NCI-H1417 treated with DMSO at 0.1 percent for 48 hours (cell line): ENCODE measurements at places on chromosomes 4 and X.

- no peak for DNase-seq
Measured at GRCh38 chr4:3303923-3304710, 11.3 kb downstream of the RGS12 start.

GRCh38 chr4:75030028-75030427, 97.1 kb downstream of the PARM1 start:
- DNase-seq, result no peak

DNA sequence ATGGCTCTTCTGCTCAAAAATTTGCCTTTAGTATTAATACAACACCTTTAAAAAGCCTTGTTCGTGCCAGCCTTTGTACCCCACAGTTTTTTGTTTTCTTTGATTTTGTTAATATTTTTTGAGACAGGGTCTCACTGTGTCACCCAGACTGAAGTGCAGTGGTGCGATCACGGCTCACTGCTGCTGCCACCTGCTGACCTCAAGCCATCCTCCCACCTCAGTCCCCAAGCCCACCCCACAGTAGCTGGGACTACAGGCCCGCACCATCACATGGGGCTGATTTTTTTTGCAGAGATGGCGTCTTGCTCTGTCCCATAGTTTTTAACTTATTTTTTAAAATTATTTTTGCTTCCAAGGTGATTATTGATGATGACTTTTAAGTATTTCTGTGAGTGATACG, 134.0 kb downstream of the HTR2C start:
- no peak for DNase-seq

DNA sequence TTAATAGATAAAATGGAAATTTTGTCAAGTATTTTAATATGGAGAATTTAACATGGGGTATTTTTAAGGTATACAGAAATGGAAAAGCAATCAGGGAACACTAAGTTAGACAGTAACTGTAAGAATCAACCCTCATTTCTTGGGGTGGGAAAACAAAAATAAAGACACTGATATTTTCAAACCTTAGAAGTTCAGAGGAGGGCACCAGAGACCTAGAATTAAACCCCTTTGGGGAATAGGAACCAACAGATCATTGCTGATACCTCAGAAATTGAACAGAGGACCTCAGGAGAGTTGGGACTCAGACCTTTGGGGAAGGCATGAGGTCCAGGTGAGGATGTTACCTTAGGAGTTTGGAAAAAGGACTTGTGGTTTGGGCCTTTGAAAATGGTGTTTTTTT, 435.6 kb downstream of the TMA16 start:
- no peak for DNase-seq

DNA sequence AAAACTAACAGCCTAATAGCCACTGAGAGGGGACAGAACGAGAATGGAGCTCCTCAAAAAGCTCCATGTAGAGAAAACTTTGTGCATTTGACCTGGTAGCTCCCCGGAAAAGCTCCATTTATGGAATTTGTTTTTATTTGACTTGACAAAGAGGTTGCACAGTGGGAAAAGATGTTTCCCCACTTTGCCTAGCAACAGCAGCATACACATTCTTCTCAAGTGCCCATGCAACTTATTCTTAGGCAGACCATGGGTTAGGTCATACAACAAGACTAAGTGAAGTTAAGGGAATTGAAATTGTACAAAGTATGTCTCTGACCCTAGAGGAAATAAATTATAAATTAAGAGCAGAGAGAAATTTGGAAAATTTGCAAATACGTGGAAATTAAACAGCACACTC, 949.6 kb upstream of the PRKX start:
- no peak for DNase-seq

- DNase-seq, result no peak
Measured at GRCh38 chrX:134692233-134692632, 34.0 kb upstream of the PLAC1 start.

GRCh38 chr4:10673817-10674369, 10.7 kb downstream of the CLNK start:
- no peak for DNase-seq

DNA sequence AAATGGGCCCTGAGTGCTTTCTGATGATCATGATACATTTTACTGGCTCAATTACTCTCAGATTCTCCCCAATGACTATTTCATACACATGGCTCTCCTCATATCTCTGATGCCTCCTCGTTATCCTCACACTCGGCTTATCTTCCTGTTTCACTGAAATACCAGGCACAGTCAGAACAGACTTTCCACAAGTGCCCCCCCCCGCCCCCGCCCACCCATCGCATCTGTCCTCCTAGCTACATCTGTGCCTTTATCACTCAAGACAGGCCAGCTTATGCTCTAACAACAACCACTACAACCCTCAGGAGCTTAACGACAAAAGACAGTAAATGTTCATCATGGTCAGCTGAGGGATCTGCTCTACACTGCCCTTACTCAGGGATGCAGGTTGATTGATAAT, 610.6 kb upstream of the DIPK2B start:
- DNase-seq, result no peak

DNA sequence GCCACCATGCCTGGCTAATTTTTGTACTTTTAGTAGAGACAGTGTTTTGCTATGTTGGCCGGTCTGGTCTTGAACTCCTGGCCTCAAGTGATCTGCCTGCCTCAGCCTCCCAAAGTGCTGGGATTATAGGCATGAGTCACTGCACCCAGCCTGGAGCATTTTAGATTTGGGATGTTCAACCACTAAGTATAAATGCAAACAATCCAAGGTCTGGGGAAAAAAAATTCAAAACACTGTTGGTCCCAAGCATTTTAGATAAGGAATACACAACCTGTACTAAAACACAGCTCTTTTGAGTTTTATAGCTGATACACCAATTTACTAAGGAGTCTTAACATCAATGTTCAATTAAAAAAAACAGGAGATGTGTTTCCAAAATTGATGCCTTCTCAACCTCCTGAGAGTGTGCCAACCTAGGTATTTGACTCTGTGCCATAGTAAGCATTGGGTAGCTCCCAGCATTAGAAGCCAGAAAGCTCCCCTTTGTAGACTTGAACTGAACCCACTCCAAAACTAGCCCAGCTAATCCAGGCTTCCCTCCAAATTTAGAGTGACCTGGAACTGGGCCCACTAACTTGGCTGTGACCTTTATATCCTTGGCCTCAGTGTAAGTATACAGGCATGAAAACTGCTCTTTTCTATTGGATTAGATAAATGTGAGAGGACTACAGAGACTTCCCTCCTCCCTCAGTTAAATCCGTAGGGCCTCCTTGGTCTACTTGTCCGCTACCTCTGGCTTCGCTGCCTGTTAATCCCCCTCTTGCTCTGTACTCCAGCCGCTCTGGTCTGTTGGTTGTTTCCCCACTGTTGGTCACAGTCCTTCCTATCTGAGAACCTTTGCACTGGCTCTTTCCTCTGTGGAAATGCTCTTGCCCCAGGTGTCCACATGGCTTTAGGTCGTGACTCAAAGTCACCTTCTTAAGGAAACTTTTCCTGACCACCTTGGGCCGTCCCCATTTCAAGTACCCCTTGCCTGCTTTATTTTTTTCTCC, 77.6 kb downstream of the CCKAR start:
- no peak for DNase-seq

DNA sequence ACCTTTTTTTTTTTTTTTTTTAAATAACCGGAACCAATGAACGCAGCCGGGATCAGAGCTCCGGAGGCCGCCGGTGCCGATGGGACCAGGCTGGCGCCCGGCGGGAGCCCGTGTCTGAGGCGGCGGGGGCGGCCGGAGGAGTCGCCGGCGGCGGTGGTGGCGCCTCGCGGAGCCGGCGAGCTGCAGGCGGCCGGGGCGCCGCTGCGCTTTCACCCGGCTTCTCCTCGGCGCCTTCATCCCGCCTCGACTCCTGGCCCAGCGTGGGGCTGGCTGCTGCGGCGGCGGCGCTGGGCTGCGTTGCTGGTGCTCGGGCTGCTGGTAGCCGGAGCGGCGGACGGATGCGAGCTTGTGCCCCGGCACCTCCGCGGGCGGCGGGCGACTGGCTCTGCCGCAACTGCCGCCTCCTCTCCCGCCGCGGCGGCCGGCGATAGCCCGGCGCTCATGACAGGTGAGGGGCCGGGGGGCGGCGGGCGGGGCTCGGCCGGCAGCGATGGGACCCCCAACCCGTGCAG, 337 bp downstream of the STIM2 start:
- no peak for DNase-seq

- no peak for DNase-seq
Measured at GRCh38 chrX:136456133-136456532, 31.6 kb upstream of the BRS3 start.

- DNase-seq, result no peak
Measured at GRCh38 chrX:102712981-102713625, 855 bp downstream of the GPRASP2 start.

GRCh38 chr4:110621839-110622751, 782 bp downstream of the PITX2 start:
- no peak for DNase-seq
